SW480 (cell line): ENCODE measurements at places on chromosomes 3 and 15.

- no peak for DNase-seq
These were observed 10.4 kb upstream of the KCNAB1 start for GRCh38 chr3:156109989-156110388.

- no peak for DNase-seq
These were observed 50.2 kb downstream of the KLF15 start for GRCh38 chr3:126306888-126307482.

DNA sequence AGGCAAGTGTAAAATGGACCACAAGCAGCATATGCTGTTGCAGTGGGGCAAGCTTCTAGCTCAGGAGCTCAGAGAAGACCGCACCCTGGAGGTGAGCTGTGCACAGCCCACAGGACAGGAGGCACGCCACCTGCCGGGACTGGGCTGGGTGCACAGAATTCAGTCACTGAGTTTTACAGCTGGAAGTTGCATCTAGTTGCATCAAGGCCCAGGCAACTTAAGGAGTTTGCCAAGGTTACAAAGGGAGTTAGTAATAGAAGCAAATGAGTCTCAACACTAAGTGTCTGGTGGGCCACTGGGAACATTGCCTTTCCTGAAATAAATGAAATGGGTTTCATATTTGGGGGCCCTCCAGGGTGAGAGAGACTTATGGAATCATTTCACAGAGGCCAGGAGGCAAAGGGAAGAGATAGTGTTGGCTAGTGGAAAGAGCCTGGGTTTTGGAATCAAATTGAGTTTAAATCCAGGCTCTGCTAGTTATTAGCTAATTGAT, 36.0 kb upstream of the TIMP4 start:
- peak; percentile 90 for DNase-seq

- no peak for DNase-seq
These were observed 3.8 kb downstream of the NLGN1 start for GRCh38 chr3:173401369-173401768.

- peak; percentile 1 for DNase-seq
These were observed 129.8 kb downstream of the ZNF385D start for GRCh38 chr3:21621181-21621651.
